ENCODE measurements at places on chromosomes 5 and 9.
A peak's percentile ranks its signal among the peaks of the same experiment; 100 is the strongest.

GRCh38 chr5:173845321-173845720 lies 42.8 kb upstream of the CPEB4 start:
- no peak for DNase-seq

- peak; percentile 94 for DNase-seq
These were observed at the start of gene TRIM14 for GRCh38 chr9:98118640-98119601. Gene TRIM14 (minus strand): TSS chr9:98119222. CDS start chr9:98119188, 34 bp downstream.

GRCh38 chr5:103228588-103228987 lies 30.0 kb upstream of the MACIR start:
- no peak for DNase-seq

GRCh38 chr5:77937015-77937908 lies 161.1 kb upstream of the TBCA start:
- no peak for DNase-seq

GRCh38 chr5:113755516-113755915 lies 242.0 kb downstream of the YTHDC2 start:
- DNase-seq, result no peak

GRCh38 chr9:132800038-132800648 lies 77.9 kb downstream of the AK8 start:
- DNase-seq, result peak; percentile 85

- DNase-seq, result no peak
These were observed 157.5 kb downstream of the PIK3R1 start for GRCh38 chr5:68373050-68373449.

- DNase-seq, result no peak
These were observed 39.1 kb upstream of the ITGA1 start for GRCh38 chr5:52748590-52748989.

GRCh38 chr9:130927995-130928900 lies 10.8 kb downstream of the FIBCD1 start:
- no peak for DNase-seq

DNA sequence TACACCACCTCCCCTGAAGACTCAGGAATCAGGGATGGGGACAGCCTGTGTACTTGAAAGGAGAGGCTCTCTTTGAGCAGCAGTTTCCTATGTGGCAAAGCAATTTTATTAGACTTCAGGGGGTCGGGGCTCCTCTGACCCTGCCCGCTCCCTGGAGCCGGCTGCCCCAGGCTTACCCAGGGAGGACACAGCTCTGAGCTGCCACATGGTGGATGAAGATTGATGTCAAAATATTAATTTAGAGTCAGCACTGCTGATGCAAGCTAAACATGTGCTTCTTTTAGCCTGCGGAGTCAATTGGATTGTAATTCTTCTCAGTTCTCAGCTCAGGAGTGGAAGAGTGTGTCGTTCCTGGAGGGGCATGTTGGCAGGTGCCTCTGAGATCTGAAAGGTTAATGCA lies 606.1 kb downstream of the KIF4B start:
- no peak for DNase-seq

- DNase-seq, result no peak
These were observed 186.7 kb downstream of the DCP2 start for GRCh38 chr5:113163328-113163727.

DNA sequence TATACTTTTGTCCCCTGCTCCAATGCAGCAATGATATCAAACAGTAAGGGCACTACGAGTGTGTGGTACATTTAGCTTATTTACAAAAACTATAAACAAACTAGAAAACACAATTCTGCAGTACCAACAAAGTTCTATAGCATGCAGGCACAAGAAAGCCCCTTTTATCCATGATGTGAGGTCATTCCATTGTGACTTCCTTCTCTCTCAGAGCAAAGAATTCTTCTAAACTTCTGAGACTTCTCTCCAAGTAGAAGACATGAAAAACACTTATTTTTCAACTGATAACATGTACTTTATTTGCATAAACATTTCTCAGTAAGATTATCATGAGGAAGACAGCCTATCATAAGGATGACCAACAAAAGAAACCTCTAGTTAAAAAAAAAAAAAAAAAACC lies 569.8 kb downstream of the TLE1 start:
- no peak for DNase-seq

- DNase-seq, result no peak
These were observed 24.6 kb downstream of the MEF2C start for GRCh38 chr5:88858392-88858791.

DNA sequence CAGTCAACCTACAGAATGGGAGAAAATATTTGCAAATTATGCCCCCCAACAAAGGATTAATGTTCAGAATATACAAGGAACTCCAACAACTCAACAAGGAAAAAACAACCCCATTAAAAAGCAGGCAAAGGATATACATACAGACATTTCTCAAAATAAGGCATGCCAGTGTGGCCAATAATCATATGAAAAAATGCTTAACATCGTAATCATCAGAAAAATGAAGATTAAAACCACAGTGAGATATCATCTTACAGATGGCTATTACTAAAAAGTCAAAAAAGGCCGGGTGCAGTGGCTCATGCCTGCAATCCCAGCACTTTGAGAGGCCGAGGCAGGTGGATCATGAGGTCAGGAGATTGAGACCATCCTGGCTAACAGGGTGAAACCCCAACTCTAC lies 103.2 kb downstream of the KLHL3 start:
- DNase-seq, result no peak

GRCh38 chr5:119578937-119579336 lies 50.4 kb upstream of the FAM170A start:
- no peak for DNase-seq

DNA sequence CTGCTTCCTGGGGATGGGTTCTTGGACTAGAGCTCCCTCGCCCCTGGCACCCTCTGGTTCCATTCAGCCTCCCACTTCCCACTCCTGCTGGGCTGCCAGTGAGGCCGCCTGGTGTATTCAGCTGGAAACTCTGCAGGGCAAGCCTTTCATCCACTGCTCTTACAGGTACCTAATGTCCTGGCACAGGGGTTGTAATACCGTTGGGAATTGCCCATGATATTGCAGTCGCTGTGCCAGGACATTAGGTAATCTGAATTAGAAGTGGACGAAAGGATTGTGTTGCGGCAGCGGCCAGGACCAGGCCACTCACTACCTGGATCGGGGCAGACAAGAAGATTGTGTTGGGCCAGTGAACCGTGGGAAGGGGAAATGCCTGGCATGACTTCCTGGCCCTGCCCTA lies 13.1 kb downstream of the TMOD1 start:
- DNase-seq, result no peak

- DNase-seq, result no peak
These were observed 110.9 kb downstream of the FOXD1 start for GRCh38 chr5:73337586-73338255.

- no peak for DNase-seq
These were observed 3.9 kb downstream of the SETX start for GRCh38 chr9:132350861-132351315.

- DNase-seq, result peak; percentile 82
These were observed 40.2 kb downstream of the NAIF1 start for GRCh38 chr9:128026773-128027541.

DNA sequence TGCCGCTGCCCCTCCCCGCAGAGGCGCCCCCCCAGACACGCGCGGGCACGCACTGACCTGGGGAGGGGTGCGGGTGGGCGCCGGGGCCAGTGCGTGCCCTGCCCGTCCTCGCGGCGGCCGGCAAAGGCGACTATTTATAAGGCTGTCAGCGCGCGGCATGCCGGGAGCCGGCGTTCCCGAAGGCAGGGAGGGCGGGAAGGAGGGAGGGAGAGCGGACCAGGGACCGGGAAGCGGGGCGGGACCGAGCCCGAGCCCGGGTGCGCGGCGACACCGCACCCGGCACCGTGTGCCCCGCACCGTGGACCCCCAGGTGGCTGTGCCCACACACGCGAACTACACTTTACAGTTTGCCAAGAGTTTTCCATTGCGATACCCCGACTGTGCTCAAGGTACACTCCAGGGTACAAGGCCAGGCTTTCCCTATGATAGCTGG lies at the start of gene AK1:
AK1 (minus strand) TSS at position 110 of the 433 bp plus-strand sequence. CDS start 3,058 bp downstream, outside the sequence.
- DNase-seq, result peak; percentile 86

- no peak for DNase-seq
These were observed 78.4 kb upstream of the ATP10B start for GRCh38 chr5:160930406-160930805.

DNA sequence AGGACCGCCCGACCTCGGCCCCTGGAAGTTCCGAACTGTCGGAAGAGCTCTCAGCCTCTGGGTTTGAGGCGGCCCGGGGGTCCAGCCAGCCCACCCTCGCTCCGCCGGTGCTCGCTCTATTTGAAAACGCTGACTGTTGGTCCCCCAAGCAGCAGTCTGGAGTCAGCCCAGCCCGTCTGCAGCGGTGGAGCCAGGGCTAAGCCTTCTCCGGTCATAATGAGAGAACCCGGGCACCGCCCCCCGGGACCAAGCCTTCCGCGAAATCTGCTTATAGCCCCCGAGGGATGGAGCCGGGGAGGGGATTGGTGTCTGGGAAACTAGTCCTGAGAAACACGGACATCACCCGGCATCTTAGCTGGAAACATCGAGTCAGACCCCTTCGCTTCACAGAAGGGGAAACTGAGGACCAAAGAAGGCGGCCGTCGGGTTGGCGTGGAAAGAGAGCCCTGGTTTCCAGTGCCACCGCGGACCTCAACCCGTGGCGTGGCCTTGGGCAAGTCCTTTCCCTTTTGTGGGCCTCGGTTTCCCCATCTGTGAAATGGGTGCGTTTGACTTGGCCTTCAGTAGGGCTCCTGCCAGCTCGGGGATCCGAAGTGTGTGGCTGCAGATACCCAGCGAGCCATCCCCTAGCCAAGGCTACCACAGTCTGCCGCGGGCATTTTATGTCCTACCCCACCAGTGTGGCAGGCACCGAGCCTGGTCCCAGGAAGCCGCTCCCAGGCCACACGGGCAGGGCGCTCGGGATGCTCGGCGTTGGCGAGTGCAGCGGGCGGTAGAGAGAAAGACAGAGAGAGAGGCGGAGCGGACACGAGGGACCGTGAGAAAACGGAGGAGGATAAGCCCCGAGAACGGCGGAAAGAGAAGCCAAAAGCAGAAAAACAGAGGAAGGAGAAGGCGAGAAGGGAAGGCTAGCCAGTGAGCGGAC lies 857 bp downstream of the ADAM19 start:
- peak; percentile 89 for DNase-seq

DNA sequence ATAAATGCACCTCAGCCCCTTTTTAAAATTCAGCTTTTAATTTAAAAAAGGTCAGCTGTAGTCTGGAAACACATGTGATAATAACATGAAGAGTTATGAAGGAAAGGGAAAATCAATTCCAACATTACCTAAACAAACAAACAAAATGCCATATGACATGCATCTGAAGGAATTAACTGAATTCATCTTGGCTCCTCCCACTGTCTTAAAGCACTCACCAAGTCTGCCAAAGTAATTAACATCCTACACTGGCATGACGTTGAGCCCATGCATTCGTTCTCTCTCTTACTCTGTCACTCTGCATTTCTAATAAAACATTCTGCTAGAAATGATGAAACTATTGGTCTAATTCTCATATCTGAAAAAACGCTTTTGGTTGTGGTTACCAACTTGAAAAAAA lies 37.7 kb downstream of the TSSK1B start:
- DNase-seq, result no peak

DNA sequence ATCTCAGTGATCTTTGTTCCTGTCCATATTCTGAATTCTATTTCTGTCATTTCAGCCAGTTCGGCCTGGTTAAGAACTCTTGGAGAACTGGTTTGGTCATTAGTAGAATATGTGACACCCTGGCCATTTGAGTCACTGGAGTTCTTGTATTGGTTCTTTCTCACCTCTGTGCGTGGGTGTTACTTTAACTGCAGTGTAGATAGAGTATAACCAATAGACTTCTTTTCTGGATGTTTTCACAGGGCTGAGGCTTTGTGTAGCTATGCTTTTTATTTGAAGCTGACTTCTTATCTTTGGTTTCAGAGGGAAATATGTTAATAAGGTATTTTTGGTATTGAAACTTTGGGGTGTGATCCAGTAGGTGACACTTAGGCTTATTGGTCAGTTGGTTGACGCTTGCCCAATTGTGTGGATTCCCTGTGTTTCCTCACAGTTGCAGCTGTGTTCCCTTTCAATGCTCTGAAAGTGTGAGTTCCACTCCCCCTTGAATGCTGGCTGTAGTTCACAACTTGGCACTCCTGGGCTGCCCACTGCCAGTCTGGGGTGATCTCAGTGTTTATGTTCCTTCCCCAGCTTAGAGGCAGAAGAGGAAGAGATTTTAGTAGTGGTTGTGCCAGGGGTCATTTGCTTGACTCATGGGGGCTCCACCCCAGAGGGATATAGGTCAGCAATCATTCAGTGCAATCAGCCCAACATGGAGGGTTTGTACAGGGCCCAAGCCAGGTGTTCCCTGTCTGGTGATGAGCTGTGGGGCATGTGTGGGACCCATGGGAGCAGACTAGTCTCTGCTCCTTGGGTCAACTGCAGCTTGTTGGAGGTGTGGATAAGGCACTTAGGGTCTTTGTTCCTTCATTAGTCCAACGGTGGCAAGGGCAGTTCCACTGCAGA lies 34.9 kb upstream of the TEK start:
- no peak for DNase-seq

DNA sequence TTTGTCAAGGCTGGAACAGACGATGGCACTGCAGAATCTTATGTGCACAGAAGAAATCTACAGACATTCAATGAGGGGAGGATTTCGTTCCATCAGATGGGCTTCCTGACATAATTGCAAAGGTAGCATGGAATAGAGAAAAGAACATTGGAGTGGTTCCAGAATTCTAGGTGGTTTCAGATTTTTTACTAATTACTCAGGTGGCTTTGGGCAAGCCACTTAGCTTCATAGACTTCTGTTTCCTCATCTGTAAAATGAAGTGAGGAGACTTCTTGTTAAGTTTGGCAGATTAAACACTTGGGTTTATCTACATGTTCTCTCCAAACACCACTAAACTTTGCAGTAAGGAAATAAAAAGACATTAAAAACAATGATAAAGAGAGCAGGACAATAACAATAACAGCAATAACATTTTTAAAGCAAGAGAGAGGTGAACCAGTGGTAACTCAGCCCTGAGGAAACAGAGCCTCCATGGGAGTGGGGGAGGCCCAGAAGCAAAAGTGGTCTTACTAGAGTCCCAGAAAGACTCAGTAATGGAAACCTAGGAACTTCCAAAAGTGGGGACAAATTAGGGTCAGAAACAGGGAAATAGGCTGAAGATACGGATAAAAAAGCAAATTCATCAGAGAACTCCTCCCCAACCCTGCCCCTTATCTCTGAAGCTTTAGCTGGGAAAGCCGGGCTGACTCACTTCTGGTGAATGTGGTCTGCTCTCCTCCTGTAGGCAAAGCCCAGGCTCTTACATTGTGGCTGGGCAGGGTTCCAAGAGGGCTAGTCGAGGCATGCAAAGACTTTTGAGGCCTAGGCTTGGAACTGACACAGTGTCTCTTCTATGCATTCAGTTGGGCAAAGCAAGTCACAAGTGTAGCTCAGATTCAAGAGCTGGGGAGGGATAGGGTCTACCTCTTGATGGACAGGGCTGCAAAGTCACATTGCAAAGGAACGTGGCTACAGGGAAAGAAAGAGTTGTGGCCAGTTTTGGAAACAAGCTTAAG lies 11.8 kb upstream of the ACTBL2 start:
- no peak for DNase-seq

GRCh38 chr5:81232464-81233079 lies 550 bp upstream of the CKMT2 start:
- no peak for DNase-seq

DNA sequence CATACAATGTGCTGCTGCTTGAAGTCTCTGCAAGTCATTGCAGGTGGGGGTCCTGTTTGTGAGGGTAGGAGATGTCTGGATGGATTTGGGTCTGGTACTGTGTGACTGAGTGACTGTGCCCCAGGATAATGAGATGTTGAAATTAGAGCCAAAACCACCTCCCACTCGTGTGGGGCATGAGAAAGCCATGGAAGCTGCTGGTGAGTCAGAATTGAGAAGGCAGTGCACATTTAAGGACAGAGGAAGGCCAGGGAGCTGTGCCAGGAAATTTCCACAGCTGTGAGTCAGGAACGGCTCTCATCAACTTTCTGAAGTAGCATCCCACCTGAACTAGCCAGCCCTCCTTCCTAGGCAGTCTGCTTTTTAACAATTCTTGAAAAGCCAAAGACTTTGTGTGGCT lies 229.8 kb downstream of the DRD1 start:
- DNase-seq, result no peak
